A549 treated with dexamethasone at 1 μM for 4 hours (cell line): ENCODE measurements at places on chromosomes 3 and 15. TPM values are rescaled to one million over a fixed set of nuclear protein-coding genes. Genes with fewer than 3 reads are reported as not detected.

The P2RY13 gene
- not detected in 5 replicates for total RNA-seq

The MAP2K1 gene
- 81.4 to 121 TPM (median 117 TPM) in 5 replicates for total RNA-seq

The ACVR2B gene
- total RNA-seq: 1.4 to 3.4 TPM (median 2.8 TPM) in 5 replicates

The TEX9 gene
- total RNA-seq: 4.0 to 4.9 TPM (median 4.4 TPM) in 5 replicates

The C3orf52 gene
- total RNA-seq: 8.7 to 11.3 TPM (median 10.4 TPM) in 5 replicates

The CLRN1 gene
- not detected in 5 replicates for total RNA-seq

The RAB43 gene
- total RNA-seq: 2.8 to 6.1 TPM (median 4.8 TPM) in 5 replicates

The PDZRN3 gene
- 0.09 TPM in 1 of 5 replicates, not detected in the others for total RNA-seq

The DUOXA2 gene
- total RNA-seq: not detected in 5 replicates

The ZNF662 gene
- total RNA-seq: not detected in 5 replicates

The OXTR gene
- total RNA-seq: 8.9 to 11.9 TPM (median 10.9 TPM) in 5 replicates

The CCDC33 gene
- total RNA-seq: 5.8 to 8.6 TPM (median 7.1 TPM) in 5 replicates

The GOLGA6B gene
- total RNA-seq: 0.05 TPM in 1 of 5 replicates, not detected in the others

The CCK gene
- total RNA-seq: 1.6 to 2.6 TPM (median 1.7 TPM) in 5 replicates

The ADAMTSL3 gene
- 0.24 to 0.56 TPM (median 0.42 TPM) in 5 replicates for total RNA-seq

The GPR171 gene
- total RNA-seq: not detected in 5 replicates

The ROPN1 gene
- not detected in 5 replicates for total RNA-seq

The UTS2B gene
- 0.07 to 0.12 TPM (median 0.07 TPM) in 3 of 5 replicates, not detected in the others for total RNA-seq

The AP3B2 gene
- total RNA-seq: 0.77 to 0.89 TPM (median 0.80 TPM) in 5 replicates

The GPR62 gene
- total RNA-seq: not detected in 5 replicates

The SNX22 gene
- total RNA-seq: 0.50 to 1.3 TPM (median 0.74 TPM) in 5 replicates

The GABRB3 gene
- 61.6 to 98.3 TPM (median 85.1 TPM) in 5 replicates for total RNA-seq
